ENCODE measurements at places on chromosomes 6 and 20. TPM values are rescaled to one million over a fixed set of nuclear protein-coding genes. Genes with fewer than 3 reads are reported as not detected.
A peak's percentile ranks its signal among the peaks of the same experiment; 100 is the strongest.

DNA sequence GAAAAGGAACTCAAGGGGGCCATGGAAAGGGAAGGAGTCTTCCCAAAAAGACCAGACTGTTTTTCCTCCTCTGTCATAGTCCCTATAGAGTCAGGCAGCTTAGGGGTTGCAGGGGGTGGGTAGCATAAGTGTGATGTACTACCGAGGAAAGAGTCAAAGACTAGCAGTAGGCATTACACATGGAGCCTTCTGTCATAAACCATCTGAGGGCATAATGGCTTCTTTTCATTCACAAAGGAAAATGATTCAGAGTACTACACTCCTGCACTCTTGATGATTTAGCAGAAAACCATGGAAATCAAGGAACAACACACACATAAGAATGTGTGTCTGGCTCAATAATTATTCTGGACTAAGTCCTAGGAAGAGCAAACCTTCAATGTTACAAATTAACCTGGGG is 14.9 kb downstream of the PLN start:
- no peak for DNase-seq

DNA sequence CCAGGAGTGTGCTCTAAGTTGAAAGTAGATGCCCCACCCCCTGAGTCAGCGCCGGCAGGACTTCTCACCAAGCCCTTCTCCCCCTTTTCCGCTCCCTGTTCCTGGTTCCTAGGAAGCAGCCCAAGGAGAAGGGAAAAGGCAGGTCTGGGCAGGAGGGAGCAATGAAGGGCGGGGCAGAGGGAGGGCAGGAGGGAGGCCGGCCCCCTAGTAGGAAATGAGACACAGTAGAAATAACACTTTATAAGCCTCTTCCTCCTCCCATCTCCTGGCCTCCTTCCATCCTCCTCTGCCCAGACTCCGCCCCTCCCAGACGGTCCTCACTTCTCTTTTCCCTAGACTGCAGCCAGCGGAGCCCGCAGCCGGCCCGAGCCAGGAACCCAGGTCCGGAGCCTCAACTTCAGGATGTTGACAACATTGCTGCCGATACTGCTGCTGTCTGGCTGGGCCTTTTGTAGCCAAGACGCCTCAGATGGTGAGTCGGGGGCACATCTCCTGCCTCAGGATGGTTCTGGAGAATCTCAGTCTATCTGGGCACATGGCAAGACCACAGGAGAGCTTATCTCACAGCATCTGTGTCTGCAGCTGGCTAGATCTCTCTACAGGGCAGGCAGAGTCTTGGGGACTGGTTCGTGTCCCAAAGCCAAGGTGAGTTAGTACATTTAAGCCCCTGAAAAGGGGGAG is at the start of gene PROCR:
PROCR (plus strand) TSS at position 320 of the 681 bp plus-strand sequence; CDS start at position 403, 83 bp downstream.
- DNase-seq: peak; percentile 93

DNA sequence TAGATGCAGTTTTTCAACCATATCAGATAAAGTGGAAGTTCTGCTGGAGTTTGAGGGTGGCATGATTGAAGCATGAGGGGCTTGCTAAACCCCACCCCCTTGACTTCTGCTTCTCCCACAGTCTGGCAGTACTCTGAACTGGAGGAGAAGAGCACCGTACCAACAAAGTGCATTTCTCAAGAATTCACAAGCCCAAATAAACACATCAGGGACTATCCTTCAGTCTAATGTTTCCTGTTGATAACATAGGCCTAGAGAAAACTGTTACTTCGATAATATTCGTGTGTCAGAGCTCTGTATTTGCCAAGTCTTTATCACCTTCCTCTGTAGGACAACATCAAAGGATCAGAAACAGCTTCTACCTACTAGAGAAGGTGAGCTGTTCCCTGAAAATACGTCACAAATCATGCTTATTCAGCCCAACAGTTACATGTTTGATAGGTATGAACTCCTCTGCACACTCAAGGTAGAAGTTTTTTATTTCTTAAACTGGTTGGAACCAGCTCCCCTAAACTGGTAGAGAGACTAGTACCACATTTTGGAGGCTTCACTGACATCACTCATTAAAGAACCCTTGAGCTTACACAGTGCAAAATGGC is 153.2 kb upstream of the PRND start:
- DNase-seq: no peak

- DNase-seq: no peak
These were observed 229.8 kb upstream of the CEP162 start for GRCh38 chr6:84457276-84457675.

Gene BPI
- total RNA-seq: 0.31 TPM

DNA sequence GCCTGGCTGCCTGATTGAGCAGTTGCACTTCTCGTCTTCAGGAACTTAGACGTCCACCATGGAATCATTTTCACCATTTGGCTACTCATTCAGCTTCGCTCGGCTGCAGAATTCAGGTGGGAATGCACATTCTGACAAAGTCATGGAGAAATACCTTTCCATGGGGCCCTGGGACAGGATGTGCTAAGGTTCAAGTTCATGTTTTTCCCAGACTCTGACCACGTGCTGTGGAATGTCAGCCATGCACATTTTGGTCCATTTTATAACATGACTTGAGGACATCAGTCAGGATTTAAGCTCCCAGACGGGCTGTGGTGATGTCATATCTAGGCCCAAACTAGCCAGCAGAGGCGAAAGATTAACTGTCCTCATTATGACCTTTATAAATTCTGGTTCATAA is 205.3 kb downstream of the TBXT start:
- no peak for DNase-seq

DNA sequence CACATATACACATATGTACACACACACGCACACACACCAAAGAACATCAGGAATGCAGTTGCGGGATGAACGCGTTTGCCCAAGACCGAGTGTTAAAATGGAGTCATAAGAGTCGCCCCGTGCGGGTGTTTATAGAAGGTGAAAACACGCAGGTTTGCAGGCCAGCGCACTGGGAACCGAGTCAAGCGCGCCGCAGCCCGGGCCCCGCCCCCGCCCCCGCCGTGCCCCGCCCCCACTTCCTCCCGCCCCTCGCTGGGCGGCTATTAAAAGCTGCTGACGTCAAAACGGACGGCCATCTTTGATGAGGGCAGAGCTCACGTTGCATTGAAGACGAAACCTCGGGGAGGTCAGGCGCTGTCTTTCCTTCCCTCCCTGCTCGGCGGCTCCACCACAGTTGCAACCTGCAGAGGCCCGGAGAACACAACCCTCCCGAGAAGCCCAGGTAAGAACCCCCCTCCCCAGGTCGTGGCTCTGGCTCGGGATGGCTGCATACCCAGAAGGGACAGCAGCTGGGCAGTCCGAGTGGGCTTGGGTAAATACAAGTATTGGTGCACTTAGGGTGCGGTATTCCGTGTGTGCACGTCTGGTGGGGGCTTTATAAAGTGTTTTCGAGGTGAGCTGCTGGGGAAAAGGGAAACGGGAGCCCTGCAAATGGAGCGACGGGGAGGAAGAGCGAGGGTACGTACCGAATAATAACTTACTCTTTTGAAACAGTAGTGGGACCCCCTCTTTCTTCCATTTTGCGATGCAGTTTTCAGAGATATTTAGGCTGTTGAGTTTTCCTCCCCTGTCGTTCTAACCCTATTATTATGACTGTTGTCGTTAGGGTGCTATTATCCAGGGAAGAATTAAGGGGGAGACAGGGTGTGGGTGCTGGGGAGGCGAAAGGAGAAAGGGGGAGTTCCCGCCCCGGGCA is at the start of gene SNAP25:
SNAP25 (plus strand) TSS at position 295 of the 916 bp plus-strand sequence. CDS start 56,662 bp downstream, outside the sequence.
- DNase-seq: peak; percentile 86

Gene PSMB1
- total RNA-seq: 144 TPM

DNA sequence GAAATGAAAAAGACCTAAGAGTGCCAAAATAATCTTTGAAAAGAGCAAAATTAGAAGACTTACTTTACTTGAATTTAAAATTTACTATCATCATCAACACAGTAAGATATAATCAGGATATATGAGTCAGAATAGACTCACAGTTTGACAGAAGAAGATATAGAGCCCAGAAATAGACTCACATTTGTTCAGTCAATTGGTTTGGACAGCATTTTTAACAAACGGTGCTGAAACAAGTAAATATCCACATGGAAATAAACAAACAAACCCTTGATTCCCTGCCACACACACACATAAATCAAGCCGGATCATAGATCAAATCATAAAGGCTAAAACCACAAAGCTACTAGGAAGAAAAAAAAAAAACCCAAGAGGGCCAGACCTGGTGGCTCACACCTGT is 291.1 kb downstream of the ADGRG6 start:
- DNase-seq: no peak

- no peak for DNase-seq
These were observed 241.7 kb upstream of the MAN1A1 start for GRCh38 chr6:119591235-119591634.

DNA sequence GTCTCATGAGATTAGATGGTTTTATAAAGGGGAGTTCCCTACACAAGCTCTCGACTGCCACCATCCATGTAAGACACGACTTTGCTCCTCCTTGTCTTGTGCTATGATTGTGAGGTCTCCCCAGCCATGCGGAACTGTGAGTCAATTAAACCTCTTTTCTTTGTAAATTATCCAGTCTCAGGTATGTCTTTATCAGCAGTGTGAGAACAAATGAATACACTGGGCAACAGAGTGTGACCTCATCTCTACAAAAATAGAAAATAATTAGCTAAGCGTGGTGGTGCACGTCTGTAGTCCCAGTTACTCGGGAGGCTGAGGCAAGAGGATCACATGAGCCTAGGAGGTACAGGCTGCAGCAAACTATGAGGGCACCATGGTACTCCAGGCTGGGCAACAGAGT is 51.3 kb downstream of the MDN1 start:
- no peak for DNase-seq

DNA sequence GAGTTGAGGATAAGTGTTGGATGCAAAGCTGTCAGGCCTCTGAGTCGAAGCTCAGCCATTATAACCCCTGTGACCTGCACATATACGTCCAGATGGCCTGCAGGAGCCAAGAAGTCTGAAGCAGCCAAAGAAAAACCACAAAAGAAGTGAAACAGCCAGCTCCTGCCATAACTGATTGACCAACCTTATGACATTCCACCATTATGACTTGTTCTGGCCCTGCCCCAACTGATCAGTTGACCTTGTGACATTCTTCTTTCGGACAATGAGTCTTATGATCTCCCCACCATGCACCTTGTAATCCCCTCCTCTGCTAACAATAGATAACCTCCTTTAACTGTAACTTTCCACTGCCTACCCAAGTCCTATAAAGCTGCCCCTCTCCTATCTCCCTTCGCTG is 133.7 kb upstream of the AGPAT4 start:
- DNase-seq: no peak

GRCh38 chr6:14290041-14290771 is 172.6 kb downstream of the CD83 start:
- DNase-seq: no peak

Gene CALHM4
- not detected for total RNA-seq

GRCh38 chr6:10695086-10695657 is 400 bp downstream of the PAK1IP1 start:
- DNase-seq: no peak

GRCh38 chr20:58982406-58983114 is 1.5 kb downstream of the NELFCD start:
- no peak for DNase-seq

DNA sequence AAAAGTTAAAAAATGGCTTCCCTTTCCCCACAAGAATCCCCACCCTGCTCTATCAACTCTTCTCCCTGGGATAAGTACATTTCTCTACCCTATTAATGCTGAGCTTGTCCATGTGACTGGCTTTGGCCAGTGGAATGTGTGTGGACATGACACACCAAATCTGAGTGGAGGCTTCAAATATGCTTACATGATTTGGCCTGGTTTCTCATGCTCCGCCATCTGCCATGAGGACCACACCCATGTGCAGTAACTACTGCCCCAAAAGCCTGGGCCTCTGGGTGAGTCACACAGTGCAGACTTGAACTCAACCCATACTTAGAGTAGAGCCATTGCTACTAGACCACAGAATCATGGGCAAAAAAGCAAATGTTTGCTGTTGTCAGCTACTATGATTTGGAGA is 65.4 kb downstream of the PRND start:
- DNase-seq: no peak

- DNase-seq: no peak
These were observed 45.9 kb upstream of the CENPW start for GRCh38 chr6:126293891-126294524.

- DNase-seq: peak; percentile 73
These were observed 171.7 kb downstream of the WDR27 start for GRCh38 chr6:169529931-169530751.

GRCh38 chr6:100175814-100176310 is 181.8 kb upstream of the MCHR2 start:
- no peak for DNase-seq

DNA sequence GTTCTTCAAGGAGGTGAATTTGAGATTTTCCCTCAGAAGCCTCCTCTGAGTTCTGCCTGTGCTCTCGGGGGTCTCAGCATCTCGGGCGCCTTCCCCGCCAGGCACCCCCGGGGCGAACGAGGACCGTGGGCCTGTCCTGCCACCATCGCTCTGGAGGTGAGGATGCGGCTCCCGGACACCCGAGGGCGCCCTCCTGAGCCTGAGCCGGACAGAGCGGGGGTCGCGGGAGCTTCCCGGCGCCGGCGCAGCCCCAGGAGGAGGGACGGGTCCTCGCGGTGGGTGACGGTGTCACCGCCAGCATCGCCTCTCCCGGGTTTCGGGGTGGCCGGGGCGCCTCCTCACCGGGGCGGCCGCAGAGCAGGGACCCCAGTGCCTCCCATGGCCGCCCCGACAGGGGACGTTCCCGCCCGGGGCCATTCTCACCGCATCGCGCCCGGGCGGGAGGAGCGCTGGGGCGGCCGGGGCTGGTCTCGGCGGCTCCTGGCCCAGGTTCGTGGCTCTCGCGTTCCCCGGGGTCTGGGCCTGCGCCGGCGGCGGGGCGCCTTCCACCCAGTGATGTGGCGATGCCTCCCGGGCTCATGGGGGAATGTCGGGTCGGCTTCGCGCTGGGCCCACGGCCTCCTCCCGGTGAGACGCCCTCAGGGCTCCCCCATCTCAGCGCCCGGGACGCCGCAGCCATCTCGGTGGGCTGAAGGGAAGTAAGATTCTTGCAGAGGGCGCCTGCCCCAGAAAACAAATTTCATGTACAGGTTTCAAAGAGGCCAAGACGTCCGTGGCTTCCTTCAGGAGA is 210.5 kb downstream of the ERMARD start:
- DNase-seq: peak; percentile 82

GRCh38 chr6:83590416-83590815 is 78.1 kb downstream of the PRSS35 start:
- DNase-seq: no peak

DNA sequence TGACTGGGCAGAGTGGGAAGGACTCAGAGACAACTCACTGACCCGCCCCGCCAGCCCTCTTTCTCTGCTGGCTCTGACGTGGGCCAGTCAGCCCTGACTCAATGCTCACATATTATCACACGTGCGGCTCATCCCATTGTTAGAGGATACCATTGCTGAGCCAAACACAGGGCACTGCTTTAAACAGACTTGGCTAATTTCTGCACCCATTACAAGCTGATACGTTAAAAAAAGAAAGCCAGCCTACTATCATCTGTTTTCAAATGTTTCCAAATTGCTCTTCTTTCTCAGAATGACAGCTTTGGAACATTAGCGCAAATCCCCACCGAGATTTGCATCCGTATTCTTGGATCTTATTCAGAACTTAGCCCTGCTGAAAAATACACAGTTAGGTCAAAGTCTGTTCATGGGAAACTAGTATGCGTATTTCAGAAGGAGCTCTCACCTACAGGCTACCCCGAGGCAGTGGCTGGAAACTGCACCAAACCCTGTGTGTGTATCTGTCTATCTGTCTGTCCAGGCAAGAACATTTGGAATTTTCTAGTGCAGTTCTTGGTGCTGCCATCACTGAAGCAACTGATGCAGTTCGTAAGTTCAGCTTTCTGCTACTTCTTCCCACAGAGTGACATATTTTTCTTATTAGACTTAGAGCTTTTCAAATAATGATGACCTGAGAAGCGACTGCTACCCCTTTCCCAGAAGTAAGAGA is 32.8 kb downstream of the RAMACL start:
- peak; percentile 40 for DNase-seq

Gene MACROD2
- total RNA-seq: 2.4 TPM

- DNase-seq: no peak
These were observed 139.9 kb downstream of the GRM4 start for GRCh38 chr6:34005901-34006531.

All from right cardiac atrium (tissue), 5 donors.